ENCODE measurements at places on chromosomes 12 and 14.

DNA sequence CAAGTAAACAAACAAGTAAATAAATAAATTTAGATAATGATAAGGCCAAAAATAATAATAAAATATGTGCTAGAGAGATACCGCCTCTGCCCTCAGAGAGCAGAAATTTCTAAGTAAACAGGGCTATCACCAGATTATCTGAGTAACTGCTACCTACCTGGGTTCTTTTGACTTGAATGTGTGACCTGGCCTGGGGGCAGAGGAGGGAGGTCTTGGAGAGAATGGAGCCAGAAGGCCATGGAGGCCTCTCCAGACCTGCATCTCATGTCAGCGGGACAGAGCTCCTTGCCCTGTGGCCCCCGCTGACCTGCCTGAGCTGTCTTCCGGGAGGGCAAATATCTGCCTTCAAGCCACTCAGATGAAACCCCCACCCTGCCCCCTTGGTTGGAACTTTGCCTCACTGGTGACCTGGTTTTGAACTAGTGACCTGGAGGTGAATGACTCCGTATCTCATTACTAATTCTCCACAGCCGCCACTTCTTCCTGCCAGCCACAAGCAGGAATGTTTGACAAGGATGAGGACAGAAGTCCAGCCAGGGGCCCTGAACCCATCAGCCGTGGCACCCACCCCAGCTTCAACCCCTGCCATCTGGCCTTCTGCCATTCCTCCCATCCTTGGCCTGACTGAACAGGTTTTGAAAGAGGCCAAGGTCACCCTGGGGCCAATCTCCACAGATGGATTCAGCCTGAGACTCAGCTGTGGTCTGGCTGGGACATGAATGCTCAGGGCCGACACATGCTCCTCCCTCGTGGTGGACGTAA, 86.8 kb upstream of the PARP11 start:
- no peak for DNase-seq

DNA sequence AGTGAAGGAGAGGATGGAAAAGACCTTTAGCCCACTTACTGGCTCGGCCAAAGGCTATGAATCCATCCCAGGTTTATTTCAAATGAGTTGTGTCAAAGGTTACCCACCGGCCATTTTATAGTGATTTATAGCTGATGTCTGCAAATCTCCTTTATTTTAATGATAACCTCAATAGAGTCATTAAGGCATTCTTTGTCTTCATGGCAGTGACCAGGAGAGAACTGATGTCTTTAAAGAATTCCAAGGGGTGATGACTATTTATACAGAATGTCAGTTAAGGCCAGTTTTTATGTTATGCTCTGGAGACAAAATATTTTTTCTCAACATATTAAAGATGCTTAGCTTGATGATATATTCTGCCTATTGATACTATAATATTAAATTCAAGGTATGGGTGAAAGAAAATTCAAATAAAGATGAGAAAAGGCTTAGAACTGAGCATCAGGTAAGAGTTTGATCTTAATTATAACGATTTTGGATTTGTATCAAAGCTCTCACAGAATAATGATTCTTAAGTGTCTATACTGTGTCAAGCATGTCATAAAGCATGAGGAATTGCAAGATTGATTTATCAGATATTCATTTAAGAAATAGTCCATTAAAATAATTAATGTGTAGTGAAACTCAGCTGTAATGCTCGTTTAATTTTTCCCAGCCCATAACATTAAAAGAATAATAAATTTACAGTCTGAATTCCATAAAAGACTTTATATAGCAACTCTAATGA, 361.5 kb downstream of the SOX5 start:
- DNase-seq: no peak

DNA sequence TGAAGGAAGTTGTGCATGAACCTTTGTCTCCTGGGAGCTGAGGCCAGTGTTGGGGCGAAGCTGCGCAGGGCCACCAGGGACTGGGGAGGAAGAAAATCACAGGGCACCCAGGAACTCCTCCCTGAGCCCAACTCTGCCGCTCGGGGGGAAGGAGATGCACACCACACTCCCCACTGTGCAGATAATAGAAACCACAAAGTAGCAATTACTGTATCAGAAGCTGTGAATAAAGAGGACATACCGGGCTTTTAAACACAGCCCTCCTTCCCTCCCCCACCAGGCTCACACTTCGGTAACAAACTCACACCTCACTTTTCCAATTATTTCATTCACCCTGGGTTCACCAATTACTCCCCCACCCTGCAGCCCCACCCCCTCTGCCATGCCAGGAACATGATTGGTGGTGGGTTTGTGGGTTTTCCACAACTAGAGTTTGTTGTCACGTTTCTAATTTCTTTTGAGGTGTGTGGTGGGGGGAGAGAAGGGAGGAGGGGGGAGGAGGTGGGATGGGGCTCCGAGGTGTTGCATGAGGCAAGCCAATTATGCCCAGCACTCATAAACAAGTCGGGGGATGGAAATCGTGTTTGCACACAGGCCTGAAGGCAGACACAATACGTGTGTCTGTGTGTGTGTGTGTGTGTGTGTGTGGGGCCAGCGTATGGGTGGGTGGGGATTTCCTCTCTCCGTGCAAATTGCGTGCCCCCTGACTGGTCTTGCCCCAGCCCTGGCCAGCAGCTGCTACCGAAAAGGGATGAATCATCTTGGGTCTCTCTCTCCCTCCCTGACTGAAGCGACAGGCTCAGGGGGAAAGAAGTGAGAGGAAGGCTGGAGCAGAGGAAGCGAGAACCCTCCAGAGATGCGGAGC, 103.3 kb downstream of the RBM19 start:
- no peak for DNase-seq

DNA sequence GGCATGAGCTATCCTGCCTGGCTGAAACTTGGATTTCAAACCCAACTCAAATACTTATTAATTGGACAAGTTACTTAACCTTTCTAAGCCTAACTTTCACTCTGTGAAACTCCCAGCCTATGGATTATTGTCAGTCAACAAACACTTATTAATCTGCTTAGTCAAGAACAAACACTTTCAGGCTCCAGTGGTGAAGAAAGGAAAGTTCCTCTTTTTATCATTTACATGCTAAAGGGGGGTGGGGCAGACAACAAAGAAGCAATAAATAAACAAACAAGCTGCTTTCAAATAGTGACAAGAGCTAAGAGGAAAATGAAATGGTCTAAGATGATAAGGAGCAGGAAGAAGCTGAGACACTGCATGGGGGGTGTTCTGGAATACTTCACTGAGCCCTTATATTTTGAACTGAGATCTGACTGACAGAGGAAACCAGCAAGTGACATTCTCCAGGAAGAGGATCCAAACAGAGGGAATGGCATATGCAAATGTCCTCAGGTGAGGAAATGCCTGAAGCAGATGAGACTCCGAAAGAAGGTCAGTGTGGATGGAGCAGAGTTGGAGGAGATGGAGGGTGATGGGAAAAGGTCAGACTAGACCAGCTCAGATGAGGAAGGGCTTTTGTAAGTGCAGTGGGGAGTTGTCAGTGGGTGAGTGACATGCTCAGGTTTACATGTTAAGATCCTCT, 259.6 kb downstream of the ITPR2 start:
- no peak for DNase-seq

DNA sequence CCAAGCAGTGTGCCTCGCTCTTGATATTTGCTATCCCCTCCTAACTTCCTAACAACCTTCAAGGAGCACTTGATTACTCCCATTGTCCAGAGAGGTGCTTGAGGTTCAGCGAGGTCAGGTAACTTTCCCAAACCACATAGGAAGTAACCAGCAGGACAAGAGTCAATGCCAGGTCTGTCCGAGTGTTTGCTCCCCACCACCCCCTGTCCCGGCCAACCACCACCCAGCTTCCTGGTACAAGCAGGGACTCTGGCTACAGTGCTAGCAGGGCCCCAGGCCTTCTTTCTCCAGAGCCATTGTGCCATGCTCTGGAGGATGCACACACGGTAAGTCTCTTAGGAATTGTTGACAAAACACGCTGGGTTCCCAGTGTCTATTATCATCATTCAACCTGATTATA, 49.2 kb downstream of the SYNE3 start:
- no peak for DNase-seq

- DNase-seq: no peak
Observed at GRCh38 chr12:47410383-47410782, 295.4 kb downstream of the RPAP3 start.

Measured in stimulated activated CD4-positive, alpha-beta T cell treated with anti-CD3 and anti-CD28 coated beads, Interleukin-1b, Interleukin-23, amount 100 ng/mL, for 1 hour (primary cell).